ENCODE measurements at places on chromosomes 11 and 22.

DNA sequence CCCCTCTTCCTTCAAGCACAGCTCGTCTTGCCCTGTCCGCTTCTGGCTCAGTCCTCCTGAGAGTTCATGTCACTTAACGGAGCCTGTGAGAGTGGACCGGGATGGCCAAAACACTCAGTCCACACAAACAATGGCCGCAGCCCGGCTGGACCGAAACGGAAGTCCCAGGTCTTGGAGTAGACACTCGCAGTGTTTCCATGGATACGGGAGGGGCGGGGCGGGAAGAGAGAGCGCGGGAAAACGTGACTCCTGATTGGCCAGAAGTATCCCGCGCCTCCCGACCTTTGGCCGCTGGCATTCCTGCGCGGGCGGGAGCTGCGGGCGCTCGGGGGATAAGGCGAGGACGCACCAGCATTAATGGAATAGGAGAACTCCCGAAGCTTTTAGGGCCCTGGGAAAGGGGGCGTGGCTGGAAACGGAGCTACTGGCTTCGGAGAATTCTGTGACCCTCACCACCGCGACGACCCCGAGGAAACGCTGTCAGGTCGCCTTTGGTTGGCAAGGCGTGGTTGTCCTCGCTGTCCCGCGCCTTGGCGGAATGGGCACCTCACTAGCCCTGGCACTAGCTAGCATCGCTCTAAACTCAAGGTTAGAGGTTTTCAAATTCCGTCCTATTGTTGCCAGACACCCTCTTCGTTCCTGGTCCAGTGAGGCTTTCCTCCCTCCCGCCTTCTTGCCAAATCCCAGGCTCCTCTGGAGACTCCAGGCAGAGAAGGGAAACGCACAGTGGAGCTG is at the start of the genes NLRP14 and ZNF214:
NLRP14 (plus strand) TSS at position 297 of the 735 bp plus-strand sequence. CDS start 18,108 bp downstream, outside the sequence.
ZNF214 (minus strand) TSS at position 164 of the 735 bp plus-strand sequence. CDS start 17,511 bp downstream, outside the sequence.
- DNase-seq: peak; percentile 88

GRCh38 chr11:116345575-116345974 is 427.2 kb downstream of the BUD13 start:
- DNase-seq: no peak

DNA sequence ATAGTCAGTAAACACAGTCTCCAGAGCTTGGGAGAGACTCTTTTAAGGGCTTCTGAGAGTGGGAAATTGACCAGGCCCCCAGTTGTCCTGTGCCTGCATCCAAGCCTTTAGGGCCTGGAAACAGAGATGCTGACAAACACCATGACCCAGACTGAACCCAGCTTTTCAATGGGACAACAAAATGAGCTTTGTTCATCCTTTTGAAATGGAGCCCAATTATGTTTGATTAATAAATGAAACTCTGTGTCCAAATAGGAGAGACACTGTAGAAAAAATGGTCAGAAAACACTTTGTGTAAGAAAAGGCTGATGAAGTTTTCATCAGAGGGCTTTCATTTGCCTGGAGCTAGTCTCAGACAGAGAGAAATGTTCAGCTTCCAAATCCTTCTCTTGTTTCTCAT is 146.0 kb downstream of the RRAS2 start:
- DNase-seq: no peak

GRCh38 chr22:48050836-48051235 is 1288.4 kb downstream of the TBC1D22A start:
- DNase-seq: peak; percentile 6

- peak; percentile 96 for DNase-seq
Measured at GRCh38 chr22:24175160-24175808, 6.0 kb upstream of the SUSD2 start.

DNA sequence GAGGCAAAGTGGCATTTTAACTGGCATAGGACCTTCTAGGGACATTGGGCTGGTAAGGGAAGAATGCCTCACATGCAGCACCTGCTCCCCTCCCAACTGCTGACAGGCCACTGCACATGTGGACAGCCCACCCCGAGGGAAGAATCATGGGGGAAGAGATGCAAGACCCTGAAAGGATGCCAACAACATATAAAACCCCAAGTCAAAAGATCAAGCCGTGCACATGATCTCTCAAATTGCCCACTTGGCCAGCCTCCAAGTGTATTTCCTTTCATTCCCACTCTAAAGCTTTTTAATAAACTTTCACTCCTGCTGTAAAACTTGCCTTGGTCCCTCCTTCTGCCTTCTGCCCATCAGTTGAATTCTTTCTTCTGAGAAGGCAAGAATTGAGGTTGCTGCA is 947.8 kb upstream of the CCDC90B start:
- no peak for DNase-seq

DNA sequence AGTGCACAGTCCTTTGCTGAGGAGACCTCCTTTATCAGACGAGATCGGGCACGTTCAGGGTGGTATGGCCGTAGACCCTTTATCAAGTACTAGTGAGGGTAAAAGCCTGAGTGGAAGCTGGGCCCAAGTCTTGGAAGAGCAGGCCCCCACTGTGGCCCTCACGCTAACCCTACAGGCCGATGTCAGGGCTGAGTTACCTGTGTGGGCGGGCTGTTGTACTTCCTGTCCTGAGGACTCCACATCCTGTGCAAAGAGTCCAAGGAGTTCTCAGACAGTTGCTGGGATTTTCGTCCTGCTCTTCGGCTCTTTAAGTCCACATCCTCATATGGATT is 34.9 kb downstream of the RPL27A start:
- DNase-seq: no peak

DNA sequence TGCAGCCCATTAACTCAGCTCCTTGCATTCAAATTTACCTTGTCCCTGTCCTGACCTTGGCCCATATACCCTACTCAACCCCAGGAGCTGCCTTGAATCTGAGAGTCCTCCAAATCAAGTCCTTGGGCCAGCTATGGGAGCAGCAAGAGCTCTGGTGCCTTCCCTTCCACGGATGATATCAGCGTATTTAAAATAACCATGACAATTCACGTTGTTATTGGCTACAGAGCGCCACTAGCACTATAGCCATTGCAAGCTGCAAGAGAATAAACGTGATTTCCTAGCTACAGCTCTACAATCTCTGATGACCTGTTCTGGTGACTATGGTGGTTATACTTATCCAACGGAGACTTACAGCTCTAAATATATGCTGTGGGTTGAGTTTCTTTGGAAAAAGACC is 357.8 kb downstream of the LARGE1 start:
- DNase-seq: no peak

DNA sequence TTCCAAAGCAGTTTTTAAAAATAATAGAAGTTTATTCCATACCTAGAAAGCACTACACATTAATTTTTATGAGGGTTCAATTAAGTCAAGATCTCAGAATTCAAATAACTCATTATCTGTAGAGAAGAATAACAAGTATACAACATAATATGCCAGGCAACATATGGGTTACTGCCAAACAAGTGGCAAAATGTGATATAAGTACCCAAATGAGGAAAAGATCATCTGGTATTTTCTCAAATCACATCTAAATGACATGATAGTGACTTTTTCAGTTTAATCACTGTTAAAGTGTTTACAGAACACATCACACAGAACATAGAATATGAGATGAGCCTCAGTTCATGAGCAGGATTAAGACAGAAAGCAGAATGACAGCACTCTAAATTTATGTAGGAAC is 123.3 kb downstream of the FCHSD2 start:
- DNase-seq: no peak

DNA sequence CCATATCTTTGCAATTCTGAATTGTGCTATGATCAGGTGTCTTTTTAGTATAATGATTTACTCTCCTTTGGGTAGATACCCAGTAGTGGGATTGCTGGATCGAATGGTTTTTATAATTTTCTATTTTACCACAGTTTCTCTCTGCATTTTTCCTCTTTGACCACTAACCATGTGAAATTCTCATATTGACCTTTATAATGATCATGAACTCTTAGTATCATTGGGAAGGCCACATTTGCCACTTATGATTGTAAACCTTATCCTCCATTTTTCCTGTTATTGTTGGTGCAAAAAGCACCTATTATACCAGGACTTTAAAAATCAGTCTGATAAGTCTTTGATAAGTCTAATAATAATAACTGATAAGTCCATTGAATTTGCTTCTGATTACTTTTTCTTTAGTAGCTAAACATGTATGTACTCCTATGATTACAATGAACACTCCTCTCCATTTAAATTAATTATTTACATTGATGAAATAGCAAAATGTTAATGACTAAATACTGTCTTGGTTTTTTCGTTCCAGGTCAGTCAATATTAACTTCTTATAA is 9.6 kb downstream of the NEAT1 start:
- DNase-seq: no peak

DNA sequence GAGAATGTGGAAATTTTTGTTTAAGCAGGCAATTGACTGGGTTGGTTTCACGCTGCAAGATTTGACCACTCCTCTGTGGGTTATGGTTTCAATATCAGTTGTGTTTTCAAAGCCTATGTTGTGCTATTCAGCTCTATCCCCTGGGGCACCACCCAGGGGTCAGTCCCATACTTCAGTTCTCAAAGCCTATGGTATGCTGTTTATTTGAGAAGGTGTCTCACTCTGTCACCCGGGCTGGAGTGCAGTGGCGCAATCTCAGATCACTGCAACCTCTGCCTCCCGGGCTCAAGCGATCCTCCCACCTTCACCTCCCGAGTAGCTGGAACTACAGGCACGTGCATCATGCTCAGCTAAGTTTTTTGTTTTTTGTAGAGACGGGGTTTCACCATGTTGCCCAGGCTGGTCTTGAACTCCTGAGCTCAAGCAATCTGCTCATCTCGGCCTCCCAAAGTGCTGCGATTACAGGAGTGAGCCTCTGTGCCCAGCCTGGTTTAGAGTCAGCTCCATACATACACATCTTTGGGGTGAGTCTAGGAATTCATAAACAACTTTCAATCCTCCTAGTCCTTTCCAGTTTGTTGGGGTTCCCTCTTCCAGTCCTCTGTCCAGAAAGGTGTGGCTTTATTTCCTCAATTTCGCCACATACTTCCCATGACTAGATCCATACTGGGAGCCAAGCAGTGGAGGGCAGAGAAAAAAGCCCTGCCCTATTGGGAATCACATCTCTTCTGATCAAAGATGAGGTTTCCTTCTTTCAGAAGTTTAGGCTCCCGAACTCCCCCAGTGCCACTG is 35.0 kb upstream of the MAPK1 start:
- no peak for DNase-seq

DNA sequence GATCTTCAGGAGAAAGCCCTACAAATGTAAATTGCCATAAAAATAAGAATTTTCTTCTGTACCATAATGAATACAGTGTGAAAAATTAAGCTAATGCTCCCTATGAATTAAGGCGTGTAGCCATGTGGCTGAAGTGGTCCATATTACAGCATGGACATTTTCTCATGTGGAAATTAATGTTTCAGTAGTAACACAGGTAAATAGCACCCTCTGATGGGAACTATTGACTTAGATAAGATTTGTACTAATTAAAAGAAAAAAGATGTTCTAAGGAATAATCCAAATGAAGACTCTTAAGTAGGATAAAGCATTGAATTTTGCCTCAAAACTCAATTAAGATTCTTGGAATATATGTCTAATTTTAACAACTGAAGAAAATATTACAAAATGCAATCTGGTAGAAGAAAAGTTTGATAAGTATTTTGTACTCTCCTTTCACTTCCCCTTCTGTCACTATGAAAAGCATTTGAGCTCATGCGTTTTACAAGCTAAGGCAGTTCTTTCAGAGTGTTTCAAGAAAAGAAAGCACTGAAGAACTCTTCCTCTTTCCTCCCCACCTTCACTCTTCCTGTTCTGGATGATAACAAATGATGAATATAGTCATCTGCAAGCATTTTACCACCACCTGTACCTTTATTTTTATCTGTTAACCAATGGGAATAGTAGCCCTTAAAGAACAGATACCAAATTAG is 9.9 kb upstream of the OR8D2 start:
- DNase-seq: no peak

GRCh38 chr11:27234043-27234668 is 128.9 kb downstream of the CCDC34 start:
- no peak for DNase-seq

DNA sequence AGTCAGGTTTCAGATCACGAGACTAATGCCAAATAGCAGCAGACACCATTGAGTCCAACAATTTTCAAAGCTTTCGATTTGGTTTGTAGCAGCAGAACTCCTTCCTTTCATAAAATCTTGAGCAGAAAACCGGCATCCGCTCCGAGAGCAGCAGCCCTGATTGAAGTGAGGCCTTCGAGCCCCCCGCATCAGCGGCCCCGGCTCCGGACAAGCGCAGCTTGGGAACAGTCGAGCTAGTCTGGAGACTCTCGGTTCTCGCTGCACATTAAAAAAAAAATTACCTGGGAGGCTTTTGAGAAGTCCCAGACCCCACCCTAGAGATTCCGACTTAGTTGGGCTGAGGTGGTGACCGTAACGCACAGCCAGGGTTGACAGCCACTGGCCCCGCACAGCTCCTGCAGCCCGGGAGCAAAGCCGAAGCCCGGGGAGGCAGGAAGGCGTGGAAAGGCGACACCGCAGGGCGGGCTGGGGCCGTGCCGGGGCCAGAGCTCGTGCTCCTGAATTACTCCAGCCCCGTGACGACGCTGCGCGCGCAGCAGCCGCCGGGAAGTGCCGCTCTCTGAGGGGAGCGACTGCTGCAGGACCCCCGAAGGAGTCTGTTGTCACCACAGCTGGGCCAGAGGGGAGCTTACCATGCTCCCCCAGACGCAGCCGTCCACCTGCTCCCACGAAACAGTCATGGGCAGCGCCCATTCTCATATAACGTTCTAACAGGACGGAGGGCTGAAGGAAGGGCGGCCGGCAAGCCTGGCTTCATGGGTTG is 57.8 kb downstream of the SPATA19 start:
- peak; percentile 94 for DNase-seq

- DNase-seq: no peak
Measured at GRCh38 chr11:117573326-117573725, 223.7 kb downstream of the DSCAML1 start.

DNA sequence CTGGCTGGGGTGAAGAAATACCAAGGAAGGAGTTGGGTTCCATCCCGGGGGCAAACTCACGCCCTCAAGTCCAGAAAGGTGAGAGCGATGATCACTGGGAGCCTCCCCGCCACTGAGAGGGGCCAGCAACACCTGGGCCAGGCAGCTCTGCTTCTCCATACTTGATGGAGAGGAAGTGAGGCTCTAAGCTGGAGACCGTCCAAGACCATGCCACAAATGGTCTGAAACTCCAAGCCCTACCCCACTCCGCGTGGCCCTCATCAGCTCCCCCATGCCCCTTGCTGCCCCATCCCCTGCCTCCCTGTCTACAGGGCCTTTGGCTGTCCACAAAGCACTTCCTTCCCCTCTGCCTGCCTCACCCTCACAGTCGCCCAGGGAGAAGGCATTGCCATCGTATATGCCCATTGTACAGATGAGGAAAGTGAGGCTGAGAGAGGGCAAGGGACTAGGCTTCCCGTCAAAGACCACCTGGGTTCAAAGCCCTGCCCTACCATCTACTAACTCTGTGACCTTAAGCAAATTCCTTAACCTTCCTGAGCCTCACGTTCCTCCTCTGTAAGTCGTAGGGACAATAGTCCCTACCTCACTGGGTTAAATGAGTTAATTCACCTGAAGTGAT is 4.4 kb upstream of the PDGFB start:
- no peak for DNase-seq

DNA sequence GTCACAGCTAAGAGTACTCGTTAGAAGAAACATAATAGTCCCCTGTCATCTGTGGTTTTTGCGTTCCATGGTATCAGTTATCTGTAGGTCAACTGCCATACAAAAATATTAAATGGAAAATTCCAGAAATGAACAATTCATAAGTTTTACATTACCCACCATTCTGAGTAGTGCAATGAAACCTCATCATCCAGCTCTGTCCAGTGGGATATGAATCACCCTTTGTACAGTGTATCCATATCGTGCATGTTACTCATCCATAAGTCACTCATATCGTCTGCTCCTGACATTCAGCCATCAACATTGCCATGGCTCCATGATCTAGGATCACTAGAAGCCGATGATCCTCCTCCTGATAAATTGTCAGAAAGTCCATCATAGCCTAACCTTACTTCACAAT is 174.9 kb upstream of the C11orf87 start:
- no peak for DNase-seq
